Foreskin keratinocyte (primary cell): ENCODE measurements at places on chromosomes 6 and 20. TPM values are rescaled to one million over a fixed set of nuclear protein-coding genes. Genes with fewer than 3 reads are reported as not detected.

The TSBP1 gene
- not detected in 2 replicates for total RNA-seq

The RAET1G gene
- total RNA-seq = 1.0 and 1.2 TPM in 2 replicates

The MEP1A gene
- 0.07 TPM in 1 of 2 replicates, not detected in the other for total RNA-seq

The NANP gene
- 10.2 and 10.3 TPM in 2 replicates for total RNA-seq

The PPP1R11 gene
- 48.0 and 54.8 TPM in 2 replicates for total RNA-seq

The NSFL1C gene
- total RNA-seq = 50.9 and 60.8 TPM in 2 replicates

The ANKRD66 gene
- total RNA-seq = not detected in 2 replicates

The HBS1L gene
- total RNA-seq = 76.8 and 86.9 TPM in 2 replicates

The BMP6 gene
- total RNA-seq = 0.18 and 2.3 TPM in 2 replicates

The BHLHE23 gene
- not detected in 2 replicates for total RNA-seq

The DDX43 gene
- total RNA-seq = 0.54 and 0.99 TPM in 2 replicates

The CST2 gene
- total RNA-seq = not detected in 2 replicates

The ELOVL2 gene
- 0.10 and 0.18 TPM in 2 replicates for total RNA-seq

The GSTA5 gene
- total RNA-seq = not detected in 2 replicates

The SPEF1 gene
- 0.14 and 0.17 TPM in 2 replicates for total RNA-seq

The MAS1 gene
- not detected in 2 replicates for total RNA-seq

The LY6G6C gene
- 0.54 TPM in 1 of 2 replicates, not detected in the other for total RNA-seq

The RAMACL gene
- 0.17 and 0.18 TPM in 2 replicates for total RNA-seq

The BEND6 gene
- total RNA-seq = 1.8 TPM in 2 replicates

The TMC2 gene
- total RNA-seq = not detected in 2 replicates

The PRKN gene
- total RNA-seq = 0.25 and 0.51 TPM in 2 replicates

The ECT2L gene
- total RNA-seq = not detected in 2 replicates

The MUC22 gene
- not detected in 2 replicates for total RNA-seq

The KCNK17 gene
- total RNA-seq = not detected in 2 replicates

The TCF21 gene
- not detected in 2 replicates for total RNA-seq

The SMOC2 gene
- 0.31 and 0.32 TPM in 2 replicates for total RNA-seq

The GPR6 gene
- total RNA-seq = not detected in 2 replicates

The ESF1 gene
- 16.9 and 21.2 TPM in 2 replicates for total RNA-seq

The TMEM200A gene
- total RNA-seq = 51.2 and 134 TPM in 2 replicates

The KCNQ5 gene
- 4.9 and 6.4 TPM in 2 replicates for total RNA-seq

The DOK5 gene
- not detected in 2 replicates for total RNA-seq

The JPH2 gene
- total RNA-seq = 7.1 and 7.8 TPM in 2 replicates

The DPPA5 gene
- not detected in 2 replicates for total RNA-seq

The HLA-DOA gene
- total RNA-seq = not detected in 2 replicates

The CAGE1 gene
- 0.07 and 0.20 TPM in 2 replicates for total RNA-seq

The UBE2V1 gene
- 79.8 and 81.9 TPM in 2 replicates for total RNA-seq

The SPAG4 gene
- 1.5 and 3.2 TPM in 2 replicates for total RNA-seq
